ENCODE measurements at places on chromosomes 7 and 10. TPM values are rescaled to one million over a fixed set of nuclear protein-coding genes. Genes with fewer than 3 reads are reported as not detected.

- H3K36me3 ChIP-seq = peaks cover 13% of the 10 kb centered on the region
- peaks cover 5% of the 10 kb centered on the region for H3K27me3 ChIP-seq
- H3K4me3 ChIP-seq = no peak overlapping the region
- no peak for DNase-seq
- H3K4me1 ChIP-seq = peaks cover 2% of the 10 kb centered on the region
Observed at GRCh38 chr10:88374392-88375175, 208.5 kb downstream of the RNLS start.

DNA sequence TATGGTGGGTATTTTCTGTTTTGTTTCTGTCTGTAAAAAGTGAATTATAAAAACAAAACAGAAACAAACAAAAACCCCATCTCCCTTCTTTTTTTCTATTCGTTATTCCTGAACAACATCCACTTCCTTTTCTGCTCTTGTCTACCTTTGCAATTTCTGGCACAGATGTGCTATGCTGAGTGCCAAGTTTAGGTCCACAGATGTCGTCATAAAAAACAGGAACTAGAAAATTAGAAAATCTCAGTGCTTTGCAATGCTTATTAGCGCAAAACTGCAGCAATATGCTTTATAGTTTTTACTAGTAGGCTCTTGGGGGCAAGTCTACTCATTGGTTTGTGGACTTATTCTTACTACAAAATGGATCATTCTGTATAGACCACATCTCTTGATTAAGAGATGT, 94.2 kb upstream of the PRKCQ start:
- H3K4me1 ChIP-seq = peaks cover 10% of the 10 kb centered on the region
- H3K27me3 ChIP-seq = peaks cover 35% of the 10 kb centered on the region
- no peak overlapping the region for H3K4me3 ChIP-seq
- DNase-seq = no peak
- H3K27ac ChIP-seq = no peak overlapping the region

GRCh38 chr10:121678631-121679174, 80.5 kb upstream of the FGFR2 start:
- no peaks in the 10 kb centered on the region for H3K4me1 ChIP-seq
- H3K36me3 ChIP-seq = no peaks in the 10 kb centered on the region
- DNase-seq = no peak
- no peak overlapping the region for H3K27ac ChIP-seq
- H3K27me3 ChIP-seq = no peaks in the 10 kb centered on the region
- H3K4me3 ChIP-seq = no peak overlapping the region

DNA sequence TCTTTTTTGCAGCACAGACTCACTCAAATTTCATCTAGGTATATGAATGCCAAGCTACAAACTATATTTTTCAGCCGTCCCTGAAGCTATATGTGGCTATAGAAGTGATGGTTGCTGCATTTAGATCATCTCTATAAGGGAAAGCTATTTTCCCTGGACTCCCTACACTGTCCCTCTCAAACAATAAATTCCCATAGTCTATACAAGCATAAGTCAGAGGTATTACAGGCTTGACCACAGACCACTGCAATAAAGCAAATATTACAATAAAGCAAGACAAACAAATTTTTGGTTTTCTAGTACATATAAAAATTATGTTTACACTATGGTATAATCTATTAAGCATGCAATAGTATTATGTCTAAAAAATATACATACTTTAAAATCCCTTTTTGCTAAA, 1015.5 kb upstream of the LRRN3 start:
- H3K4me3 ChIP-seq = no peak overlapping the region
- no peak overlapping the region for H3K27ac ChIP-seq
- H3K27me3 ChIP-seq = no peaks in the 10 kb centered on the region
- H3K4me1 ChIP-seq = no peaks in the 10 kb centered on the region

GRCh38 chr7:71824006-71824760, 588.0 kb downstream of the CALN1 start:
- DNase-seq = no peak
- H3K27me3 ChIP-seq = no peaks in the 10 kb centered on the region
- H3K4me1 ChIP-seq = no peaks in the 10 kb centered on the region
- no peak overlapping the region for H3K27ac ChIP-seq

GRCh38 chr7:70944516-70944915, 187.4 kb upstream of the GALNT17 start:
- H3K27ac ChIP-seq = no peak overlapping the region
- no peak overlapping the region for H3K4me3 ChIP-seq
- H3K4me1 ChIP-seq = no peaks in the 10 kb centered on the region
- H3K27me3 ChIP-seq = no peaks in the 10 kb centered on the region

- no peak overlapping the region for H3K4me3 ChIP-seq
- H3K4me1 ChIP-seq = no peaks in the 10 kb centered on the region
- H3K27me3 ChIP-seq = peaks cover 6% of the 10 kb centered on the region
- DNase-seq = no peak
- H3K36me3 ChIP-seq = no peaks in the 10 kb centered on the region
Observed at GRCh38 chr7:108294595-108294994, 161.6 kb downstream of the NRCAM start.

GRCh38 chr7:64640504-64640903, 25.4 kb upstream of the ZNF107 start:
- H3K4me1 ChIP-seq = no peaks in the 10 kb centered on the region
- DNase-seq = no peak
- H3K36me3 ChIP-seq = no peaks in the 10 kb centered on the region
- no peak overlapping the region for H3K27ac ChIP-seq

- no peaks in the 10 kb centered on the region for H3K36me3 ChIP-seq
- DNase-seq = no peak
- no peak overlapping the region for H3K4me3 ChIP-seq
- H3K4me1 ChIP-seq = no peaks in the 10 kb centered on the region
Observed at GRCh38 chr7:158014976-158015375, 572.6 kb downstream of the PTPRN2 start.

GRCh38 chr10:52869864-52870263, 97.3 kb upstream of the MBL2 start:
- DNase-seq = no peak
- no peaks in the 10 kb centered on the region for H3K4me1 ChIP-seq
- H3K36me3 ChIP-seq = no peaks in the 10 kb centered on the region
- no peak overlapping the region for H3K4me3 ChIP-seq
- no peaks in the 10 kb centered on the region for H3K27me3 ChIP-seq

PLEKHS1 gene
- 0.08 TPM for total RNA-seq

HDAC9 gene
- 0.55 TPM for total RNA-seq

CFAP43 gene
- total RNA-seq = 0.18 TPM

OPN1SW gene
- total RNA-seq = not detected

CYP2C18 gene
- not detected for total RNA-seq

Measured in activated CD4-positive, alpha-beta memory T cell treated with anti-CD3 and anti-CD28 coated beads, Interleukin-2, amount 10 ng/mL, durations not matched to agents 7 days and 5 days (primary cell).